Adrenal gland (tissue), 19 donors: ENCODE measurements at places on chromosomes 12 and 14. TPM values are rescaled to one million over a fixed set of nuclear protein-coding genes. Genes with fewer than 3 reads are reported as not detected.

LRRC43 gene
- total RNA-seq = 3.2 TPM

VRTN gene
- not detected for total RNA-seq

RNASE7 gene
- total RNA-seq = 0.34 TPM

CCDC198 gene
- total RNA-seq = not detected

ORAI1 gene
- total RNA-seq = 11.8 TPM
